Activated T-helper 2 cell treated with anti-CD3 and anti-CD28 coated beads, Interferon-gamma antibody, Interleukin-2, Interleukin-4, amounts not matched to agents 10 μg/mL and 5 μg/mL and 100 μg/mL, durations not matched to agents 14 hours and 24 hours and 36 hours (primary cell): ENCODE measurements at places on chromosomes 5 and 9. TPM values are rescaled to one million over a fixed set of nuclear protein-coding genes. Genes with fewer than 3 reads are reported as not detected.

DNA sequence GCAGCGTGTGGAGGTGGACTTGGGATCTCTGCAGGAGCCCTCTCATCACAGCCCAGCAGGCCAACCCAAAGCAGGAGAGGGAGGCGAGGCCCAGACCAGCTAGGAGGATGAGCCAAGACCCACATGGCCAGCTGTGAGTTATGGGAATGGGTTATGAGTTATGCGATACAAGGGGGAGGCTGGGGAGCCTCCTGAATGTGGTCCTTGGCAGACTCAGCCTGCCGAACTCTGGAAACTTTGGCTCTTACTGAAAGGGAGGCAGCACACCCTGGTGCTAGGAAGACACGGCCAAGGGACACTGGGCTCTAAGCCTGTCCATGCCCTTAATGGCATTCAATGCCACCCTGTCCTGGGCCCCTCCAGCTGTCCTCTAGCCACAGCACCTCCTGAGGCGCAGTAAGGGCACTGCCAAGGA is 7.7 kb upstream of the VAV2 start:
- H3K27ac ChIP-seq: no peak overlapping the region
- no peak overlapping the region for H3K4me3 ChIP-seq
- H3K36me3 ChIP-seq: no peaks in the 10 kb centered on the region
- H3K27me3 ChIP-seq: peaks cover 2% of the 10 kb centered on the region
- no peaks in the 10 kb centered on the region for H3K4me1 ChIP-seq

DNA sequence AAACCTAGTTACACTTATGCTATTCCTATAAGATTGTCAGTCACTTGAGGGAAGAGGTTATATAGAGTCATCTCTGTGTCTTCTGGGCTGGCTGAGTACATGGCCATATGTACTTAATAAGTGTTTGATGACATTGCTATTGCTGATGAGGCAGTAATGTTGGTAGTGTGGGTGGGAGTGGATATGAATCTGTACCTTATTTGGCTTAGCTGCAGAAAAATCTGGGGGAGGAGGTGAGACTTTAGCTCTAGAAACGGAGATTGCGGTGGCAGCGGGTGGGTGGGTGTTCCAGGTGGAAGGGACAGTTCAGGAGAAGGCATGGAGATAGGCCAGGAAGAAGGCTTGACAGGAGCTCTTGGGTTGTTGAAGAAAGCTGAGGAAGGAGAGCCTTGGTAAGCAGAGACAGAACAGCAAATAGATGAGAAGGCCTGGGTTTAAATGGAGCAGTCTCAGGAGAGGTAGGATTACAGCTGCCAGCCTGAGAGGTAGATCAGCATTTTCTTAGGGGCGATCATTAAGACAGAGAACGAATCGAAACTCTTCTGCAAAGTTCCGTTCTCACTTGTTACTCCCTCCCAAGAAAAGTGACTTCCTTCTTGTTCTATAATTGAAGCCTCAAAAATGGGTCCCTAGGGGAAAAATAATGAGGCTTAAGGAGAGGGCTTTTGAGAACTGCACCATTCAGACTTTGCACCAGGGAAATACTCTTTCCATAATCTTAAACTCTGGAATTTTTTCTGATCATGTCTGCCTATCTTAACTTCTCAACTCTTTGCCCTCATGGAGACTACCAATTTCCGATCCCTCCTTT is 160.5 kb downstream of the UNC13B start:
- H3K27me3 ChIP-seq: no peaks in the 10 kb centered on the region
- no peaks in the 10 kb centered on the region for H3K4me1 ChIP-seq
- no peaks in the 10 kb centered on the region for H3K36me3 ChIP-seq
- no peak for DNase-seq
- no peak overlapping the region for H3K27ac ChIP-seq

DNA sequence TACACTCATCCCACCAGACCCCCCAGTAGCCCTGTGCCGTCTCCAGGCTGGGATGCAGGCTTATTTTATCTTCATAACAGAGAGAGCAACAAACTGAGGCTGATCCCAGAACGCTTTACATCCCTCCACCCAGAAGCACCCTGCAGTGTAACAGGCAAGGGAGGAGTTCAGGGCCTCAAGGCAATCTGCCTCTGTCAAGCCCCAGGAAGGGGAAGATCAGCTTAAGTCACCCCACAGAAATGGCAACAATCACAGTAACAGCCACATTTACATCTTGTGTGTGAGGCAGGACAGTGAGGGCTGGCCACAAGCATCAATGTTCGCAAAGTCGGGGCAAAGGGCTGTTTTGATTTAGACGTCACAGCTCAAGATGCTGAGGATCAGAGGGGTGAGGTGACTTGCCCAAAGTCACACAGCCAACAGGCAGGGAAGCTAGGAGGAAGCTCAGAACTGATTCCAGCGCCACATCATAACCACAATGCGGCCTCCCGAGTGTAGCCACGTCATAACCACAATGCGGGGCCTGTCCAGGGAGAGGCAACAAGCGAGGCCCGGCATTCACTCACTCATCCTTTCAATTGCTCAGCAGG is 14.4 kb downstream of the STK10 start:
- no peaks in the 10 kb centered on the region for H3K27me3 ChIP-seq
- H3K4me3 ChIP-seq: peak overlapping the region; percentile 84
- H3K27ac ChIP-seq: peak overlapping the region; percentile 79
- H3K36me3 ChIP-seq: peaks cover 68% of the 10 kb centered on the region
- H3K4me1 ChIP-seq: peaks cover 82% of the 10 kb centered on the region

DNA sequence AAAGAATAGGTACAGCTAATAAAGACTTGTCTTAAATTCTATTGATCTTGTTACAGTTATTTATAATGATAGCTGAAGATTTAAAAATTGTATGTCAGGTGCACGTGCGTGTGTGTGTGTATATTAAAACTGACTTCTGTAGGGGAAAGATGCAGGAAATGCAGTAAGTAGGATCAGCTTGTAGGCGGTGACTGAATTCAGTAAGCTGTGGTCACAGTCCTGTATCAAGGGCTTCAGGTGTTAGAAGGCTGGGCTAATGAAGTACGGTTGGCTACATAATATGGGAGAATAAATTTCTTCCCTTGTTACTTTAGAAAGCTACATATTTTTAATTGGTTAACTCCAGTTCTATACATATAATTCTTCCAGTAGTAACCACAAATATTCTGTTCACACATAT is 54.2 kb downstream of the LNPEP start:
- DNase-seq: no peak
- H3K4me1 ChIP-seq: peaks cover 27% of the 10 kb centered on the region
- no peak overlapping the region for H3K27ac ChIP-seq
- H3K4me3 ChIP-seq: no peak overlapping the region
- H3K36me3 ChIP-seq: peaks cover 78% of the 10 kb centered on the region

DNA sequence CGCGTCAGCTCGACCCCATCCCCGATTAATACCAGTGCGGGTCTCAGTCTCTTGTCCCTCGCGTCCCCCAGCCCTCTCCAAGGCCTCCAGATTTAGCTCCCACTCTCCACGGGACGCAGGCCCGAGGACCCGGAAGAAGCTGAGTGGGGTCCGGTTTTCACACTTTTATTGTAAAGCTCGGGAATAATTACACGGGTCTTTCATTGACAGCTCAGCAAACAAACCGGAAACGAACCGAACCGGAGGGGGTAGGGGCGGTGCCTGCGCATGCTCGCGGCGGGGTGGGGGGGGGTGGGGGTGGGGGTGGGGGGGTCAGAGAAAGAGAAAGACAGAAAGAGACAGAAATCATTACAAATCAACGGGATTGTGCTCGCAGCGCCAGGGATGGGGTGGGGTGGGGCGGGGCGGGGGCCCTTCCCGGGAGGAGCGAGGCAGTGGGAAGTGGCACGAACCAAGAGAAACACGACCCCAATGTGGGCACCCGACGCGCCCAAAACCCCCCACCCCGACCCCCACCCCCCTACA is 27.9 kb downstream of the PCDH1 start:
- peaks cover 12% of the 10 kb centered on the region for H3K4me1 ChIP-seq
- peak overlapping the region; percentile 85 for H3K4me3 ChIP-seq
- peak overlapping the region; percentile 67 for H3K27ac ChIP-seq

DNA sequence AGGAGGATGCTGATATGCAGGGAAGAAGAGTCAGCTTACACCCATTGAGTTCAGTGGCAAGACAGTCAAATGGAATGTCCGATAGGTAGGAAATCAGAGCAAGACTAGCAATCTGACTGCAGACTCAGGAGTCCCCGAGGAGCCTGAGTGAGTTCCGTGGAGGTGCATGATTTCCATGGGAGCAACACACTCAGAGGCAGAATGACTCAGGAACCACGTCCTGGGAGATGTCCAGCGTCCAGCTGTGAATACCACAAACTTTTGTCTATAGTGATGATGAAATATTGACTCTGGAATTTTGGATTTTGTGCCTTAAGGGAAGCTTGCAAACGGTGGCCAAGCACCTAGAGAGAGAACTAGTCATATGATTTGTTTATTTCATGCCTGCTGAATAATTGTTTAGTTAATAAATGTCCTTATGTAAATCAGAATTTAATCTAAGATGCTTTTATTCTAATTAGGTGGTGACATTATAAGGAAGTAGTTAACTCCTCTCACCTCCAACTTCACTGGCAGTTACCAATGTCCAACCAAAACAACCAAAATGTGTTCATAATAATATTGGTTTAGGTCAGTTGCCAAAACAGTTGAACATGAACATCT is 100.4 kb downstream of the PDE4D start:
- H3K4me3 ChIP-seq: no peak overlapping the region
- H3K27ac ChIP-seq: peak overlapping the region; percentile 8
- no peak for DNase-seq
- H3K36me3 ChIP-seq: no peaks in the 10 kb centered on the region
- H3K27me3 ChIP-seq: no peaks in the 10 kb centered on the region
- peaks cover 42% of the 10 kb centered on the region for H3K4me1 ChIP-seq

- peaks cover 49% of the 10 kb centered on the region for H3K27me3 ChIP-seq
- H3K27ac ChIP-seq: no peak overlapping the region
- H3K4me3 ChIP-seq: no peak overlapping the region
- H3K36me3 ChIP-seq: no peaks in the 10 kb centered on the region
- DNase-seq: no peak
These were observed 2.7 kb downstream of the PRDM12 start for GRCh38 chr9:130667120-130667435.

GRCh38 chr9:99359336-99359735 is 137.3 kb downstream of the SEC61B start:
- no peak for DNase-seq
- H3K27me3 ChIP-seq: peaks cover 23% of the 10 kb centered on the region
- no peak overlapping the region for H3K4me3 ChIP-seq
- H3K36me3 ChIP-seq: no peaks in the 10 kb centered on the region

- H3K4me3 ChIP-seq: no peak overlapping the region
- H3K27me3 ChIP-seq: no peaks in the 10 kb centered on the region
- peaks cover 67% of the 10 kb centered on the region for H3K4me1 ChIP-seq
These were observed 205.5 kb upstream of the SLC24A2 start for GRCh38 chr9:19994296-19994695.

DNA sequence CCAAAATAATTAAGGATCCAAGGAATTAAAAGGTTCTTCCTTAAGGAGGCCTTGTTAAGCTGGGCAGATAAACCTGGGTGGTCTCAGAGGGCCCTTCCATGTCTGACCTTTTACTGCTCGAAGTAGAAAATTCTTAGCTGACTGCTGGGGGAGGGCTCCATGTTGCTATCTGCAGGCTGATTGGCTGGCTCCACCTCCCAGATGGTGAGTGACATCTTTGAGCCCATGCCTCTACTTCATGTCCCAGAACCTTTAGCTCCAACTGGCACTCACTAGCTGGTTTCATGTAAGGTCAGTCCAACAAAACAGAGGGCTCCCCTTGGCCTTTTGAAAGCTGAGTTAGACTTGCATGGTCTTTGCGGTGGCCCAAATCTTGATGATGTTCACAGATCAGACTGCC is 188.2 kb downstream of the PAX5 start:
- H3K36me3 ChIP-seq: no peaks in the 10 kb centered on the region
- H3K4me1 ChIP-seq: no peaks in the 10 kb centered on the region
- DNase-seq: no peak

GRCh38 chr5:73950912-73951430 is 325.0 kb downstream of the ARHGEF28 start:
- H3K4me1 ChIP-seq: no peaks in the 10 kb centered on the region
- H3K27me3 ChIP-seq: peaks cover 2% of the 10 kb centered on the region
- DNase-seq: no peak
- no peak overlapping the region for H3K4me3 ChIP-seq
- H3K36me3 ChIP-seq: no peaks in the 10 kb centered on the region
- H3K27ac ChIP-seq: no peak overlapping the region

DNA sequence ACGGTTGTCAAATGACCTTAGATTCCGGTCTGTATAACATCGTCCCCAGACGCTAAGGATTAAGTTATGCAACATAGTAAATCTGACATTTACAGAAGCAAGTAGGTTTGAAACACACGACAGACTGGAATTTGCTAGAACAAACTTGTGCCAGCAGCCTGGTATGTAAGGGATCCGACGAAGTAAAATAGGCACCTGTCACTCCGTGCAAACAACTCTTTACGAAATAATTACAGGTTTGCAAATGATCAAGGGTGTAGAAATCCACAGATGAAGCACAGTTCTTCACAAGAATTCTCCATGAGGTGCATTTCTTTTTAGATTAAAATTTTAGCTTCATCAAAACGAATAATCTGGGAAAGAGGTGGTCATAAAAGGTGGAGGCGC is 508 bp downstream of the MOCS2 start:
- peak overlapping the region; percentile 92 for H3K4me3 ChIP-seq
- H3K4me1 ChIP-seq: peaks cover 42% of the 10 kb centered on the region
- no peak for DNase-seq
- H3K27me3 ChIP-seq: no peaks in the 10 kb centered on the region
- H3K27ac ChIP-seq: peak overlapping the region; percentile 84

DNA sequence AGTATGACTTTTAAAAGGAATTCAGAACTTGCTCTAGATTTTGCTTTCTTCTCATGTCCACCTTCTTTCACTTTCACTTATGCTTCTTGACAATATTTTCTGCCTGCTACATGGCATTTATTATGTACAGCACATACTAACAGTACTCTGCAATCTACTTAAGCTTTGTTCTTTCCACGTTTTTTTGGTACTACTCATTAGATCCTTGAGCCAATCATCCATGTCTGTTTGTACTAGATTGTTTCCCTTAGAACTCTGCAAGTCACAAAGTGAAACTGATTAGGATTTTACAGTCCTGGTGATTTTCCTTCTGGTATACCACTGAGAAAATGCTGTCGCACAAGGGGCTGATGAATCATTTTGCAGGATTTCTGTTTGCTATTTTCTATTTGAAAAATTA is 78.3 kb downstream of the PARP8 start:
- peak overlapping the region; percentile 79 for H3K4me3 ChIP-seq
- peaks cover 56% of the 10 kb centered on the region for H3K4me1 ChIP-seq
- peaks cover 15% of the 10 kb centered on the region for H3K36me3 ChIP-seq
- peak overlapping the region; percentile 83 for H3K27ac ChIP-seq
- no peak for DNase-seq

DNA sequence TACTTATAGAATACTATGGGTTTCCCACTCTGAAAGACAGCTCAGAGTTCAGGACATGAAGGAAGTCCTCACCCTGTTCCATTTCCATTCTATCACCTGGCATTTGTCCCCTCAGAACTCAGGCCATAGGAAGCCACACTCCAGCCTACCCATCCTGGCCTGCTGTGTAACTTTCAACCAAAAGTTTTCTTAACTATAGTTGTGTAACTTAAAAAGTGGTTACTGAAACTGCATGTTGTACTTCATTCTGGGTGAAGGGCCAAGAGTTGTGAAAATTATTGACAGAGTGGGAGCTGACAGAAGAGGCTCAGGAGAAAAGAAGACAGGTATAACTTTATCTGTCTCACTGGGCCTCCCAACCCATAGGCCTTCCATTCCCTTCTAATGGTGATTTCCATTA is 212.5 kb downstream of the RAB3C start:
- no peaks in the 10 kb centered on the region for H3K36me3 ChIP-seq
- DNase-seq: no peak
- H3K27ac ChIP-seq: no peak overlapping the region
- no peak overlapping the region for H3K4me3 ChIP-seq

Gene BTNL8
- 0.18 and 0.25 TPM in 2 replicates for total RNA-seq

Gene SPOCK1
- total RNA-seq: not detected in 2 replicates

Gene FYB1
- 66.4 and 70.7 TPM in 2 replicates for total RNA-seq
